ENCODE measurements at places on chromosomes 2 and 18.

DNA sequence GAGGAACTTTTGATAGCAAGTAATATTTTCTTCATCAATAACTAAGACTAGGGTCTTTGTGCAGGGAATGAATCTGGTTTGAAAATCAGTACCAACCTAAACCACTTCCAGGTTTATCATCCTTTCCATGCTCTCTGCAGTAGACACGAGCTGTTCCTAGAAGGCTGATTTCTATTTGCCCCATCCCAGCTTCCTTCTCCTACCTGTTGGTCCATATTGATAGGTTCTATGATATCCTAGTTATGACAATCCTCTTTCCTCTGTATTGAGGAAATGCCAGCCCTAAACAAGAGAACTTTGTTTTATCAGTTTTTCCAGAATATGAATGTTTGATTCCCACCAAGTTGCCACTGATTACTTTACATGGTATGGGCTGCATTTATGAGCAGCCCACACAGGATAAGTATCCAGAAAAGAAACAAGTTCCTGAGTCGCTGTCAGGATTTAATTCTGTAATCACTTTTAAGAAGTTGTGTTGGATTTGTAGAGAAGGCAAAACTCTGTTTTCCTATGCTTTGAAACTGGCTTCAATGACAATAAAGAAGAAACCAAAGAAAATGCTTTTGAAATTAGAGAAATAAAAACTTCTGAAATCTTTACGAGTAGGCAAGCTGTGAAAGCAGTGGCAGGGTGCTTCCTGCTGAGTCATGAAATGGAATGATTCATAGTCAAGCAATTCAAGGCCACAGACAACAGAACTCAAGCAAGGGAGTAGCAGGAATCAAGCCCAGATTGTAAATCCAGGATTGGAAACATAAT, 37.3 kb upstream of the TANK start:
- DNase-seq: no peak

DNA sequence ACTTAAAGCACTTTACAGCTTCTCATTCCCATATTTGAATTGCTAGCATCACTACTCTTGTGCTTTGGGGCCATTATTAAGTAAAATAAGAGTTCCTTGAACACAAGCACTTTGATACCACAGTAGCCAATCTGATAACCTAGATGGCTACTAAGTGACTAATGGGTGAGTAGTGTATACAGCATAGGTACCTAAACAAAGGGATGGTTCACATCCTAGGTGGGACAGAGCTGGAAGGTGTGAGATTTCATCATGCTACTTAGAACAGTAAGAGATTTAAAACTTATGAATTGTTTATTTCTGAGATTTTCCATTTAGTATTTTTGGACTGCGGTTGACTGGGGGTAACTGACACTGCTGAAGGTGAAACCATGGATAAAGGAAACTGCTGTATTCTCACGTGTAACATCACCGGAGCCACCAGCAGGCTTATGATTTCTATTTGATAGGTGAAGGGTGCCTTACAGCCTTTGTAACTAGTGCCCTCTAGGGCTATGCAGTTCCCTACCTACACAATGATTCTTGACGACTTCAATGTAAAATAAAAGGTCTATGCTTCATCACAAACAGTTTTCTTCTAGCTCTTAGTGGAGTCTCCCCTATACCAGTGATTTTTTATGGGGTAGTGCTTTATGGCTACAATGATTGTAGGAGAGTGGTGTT, 22.1 kb upstream of the CRIM1 start:
- DNase-seq: no peak

DNA sequence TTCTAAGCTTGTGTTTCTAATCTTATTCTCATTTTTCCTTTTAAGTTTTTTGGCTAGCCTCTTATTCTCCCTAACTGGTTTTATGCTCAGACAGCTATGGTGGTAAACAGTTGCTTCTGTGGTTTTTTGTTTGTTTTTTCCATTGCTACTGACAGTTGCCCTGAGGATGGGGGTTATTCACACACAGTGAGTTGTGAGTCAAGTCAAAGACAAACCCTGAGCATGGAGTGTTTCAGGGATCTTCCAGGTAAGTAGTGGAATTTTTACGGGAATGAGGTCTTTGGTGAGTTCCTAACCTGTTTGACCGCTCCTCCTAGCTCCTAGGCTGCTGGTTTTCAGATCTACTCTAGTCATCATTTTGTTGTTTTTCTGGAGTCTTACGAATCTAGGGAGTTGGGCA, 162.8 kb downstream of the ZNF407 start:
- no peak for DNase-seq

- DNase-seq: no peak
These were observed 3.9 kb upstream of the DCTN1 start for GRCh38 chr2:74384051-74384450.

DNA sequence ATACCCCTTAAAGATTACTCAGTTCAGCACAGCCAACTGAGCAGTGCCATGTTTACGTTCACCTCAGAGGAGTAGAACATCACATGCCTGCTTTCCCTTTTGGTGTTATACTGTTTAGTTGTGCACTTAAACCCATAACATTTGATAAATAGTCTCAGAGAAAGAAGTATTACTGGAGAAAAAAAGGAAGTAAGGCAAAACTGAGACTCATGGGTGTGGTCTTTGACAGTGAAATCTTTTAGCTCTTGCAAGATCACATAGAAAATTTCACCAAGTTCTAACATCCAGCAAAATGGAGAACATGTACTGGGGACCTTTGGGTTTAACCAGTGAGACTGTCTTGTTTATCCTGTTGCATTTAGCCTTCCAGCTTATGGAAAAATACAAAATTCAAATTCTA, 5.6 kb downstream of the TANK start:
- no peak for DNase-seq

DNA sequence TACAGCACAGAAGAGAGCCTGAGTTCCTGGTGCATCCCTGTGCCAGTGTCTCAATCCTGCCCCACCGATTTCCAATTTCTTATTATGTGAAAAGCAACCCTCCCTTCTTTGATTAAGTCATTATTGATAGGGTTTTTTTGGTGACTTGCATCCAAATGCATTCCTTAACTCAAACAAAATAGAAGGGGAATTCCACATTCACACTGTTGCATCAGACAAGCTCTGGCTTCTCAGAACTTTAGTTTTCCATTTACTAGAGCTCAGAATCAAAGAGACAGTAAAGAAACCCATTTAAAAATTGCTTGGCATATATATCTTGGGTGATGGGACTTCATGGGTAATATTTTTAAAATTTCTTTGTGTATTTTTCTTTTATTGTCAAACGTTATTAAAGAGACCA, 13.8 kb upstream of the TMEM200C start:
- no peak for DNase-seq

GRCh38 chr2:9666306-9666705, 35.5 kb upstream of the YWHAQ start:
- DNase-seq: no peak

- no peak for DNase-seq
These were observed 356.7 kb downstream of the STK39 start for GRCh38 chr2:167890739-167891138.

DNA sequence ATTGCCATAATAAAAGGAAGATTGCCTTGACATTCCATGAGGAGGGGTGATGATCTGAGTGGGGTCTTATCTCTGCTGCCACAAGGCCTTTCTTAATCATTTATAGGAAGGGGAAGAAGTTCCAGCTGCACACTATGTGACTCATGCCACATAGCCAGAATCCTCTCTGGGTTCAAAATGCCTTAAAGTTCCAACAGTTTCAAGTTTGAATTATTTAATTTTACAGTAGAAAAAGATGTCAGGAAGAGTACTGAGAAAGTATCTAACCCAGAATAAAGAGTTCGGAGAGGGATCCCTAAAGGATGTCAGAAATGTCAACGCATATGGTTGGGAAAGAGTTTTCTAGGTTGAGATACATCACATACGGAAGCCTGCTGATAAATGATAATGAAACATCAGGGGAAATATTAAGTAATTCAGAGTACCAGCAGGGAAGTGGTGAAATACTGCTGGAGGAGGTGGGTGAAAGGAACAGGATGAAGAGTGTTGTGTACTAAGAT, 999.9 kb downstream of the TSN start:
- DNase-seq: no peak

DNA sequence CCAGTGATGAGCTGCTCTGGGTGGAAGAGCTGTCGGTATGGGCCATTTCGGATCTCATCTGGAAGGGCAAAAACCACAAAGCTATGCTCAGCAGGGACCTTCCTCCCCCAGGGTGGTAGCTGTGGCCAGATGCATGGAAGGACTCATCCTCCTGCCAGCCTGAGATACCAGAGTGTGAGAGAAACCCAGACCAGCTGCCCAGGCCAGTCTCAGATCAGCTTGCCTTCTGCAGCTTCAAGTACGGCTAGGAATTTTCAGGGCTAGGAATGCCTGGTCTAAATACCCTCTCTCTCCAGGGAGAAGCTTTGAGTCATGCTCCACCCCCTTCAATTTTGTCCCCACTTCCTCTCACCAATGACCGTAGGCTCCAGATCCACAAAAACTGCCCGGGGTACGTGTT, 1.4 kb upstream of the TUBA4B start:
- no peak for DNase-seq

DNA sequence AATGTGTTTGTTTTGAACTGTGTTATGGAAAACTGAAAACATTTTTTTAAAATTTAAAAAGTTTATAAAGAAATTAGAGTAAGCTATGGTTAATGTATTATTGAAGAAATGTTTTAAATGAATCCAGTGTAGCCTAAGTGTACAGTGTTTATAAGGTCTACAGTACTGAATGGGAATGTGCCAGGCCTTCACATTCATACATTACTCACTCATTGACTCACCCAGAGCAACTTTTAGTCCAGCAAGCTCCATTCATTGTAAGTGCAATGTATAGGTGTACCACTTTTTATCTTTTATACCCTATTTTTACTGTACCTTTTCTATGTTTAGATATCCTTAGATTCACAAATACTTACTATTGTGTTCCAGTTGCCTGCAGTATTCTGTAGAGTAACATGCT, 215.1 kb upstream of the THUMPD2 start:
- no peak for DNase-seq

DNA sequence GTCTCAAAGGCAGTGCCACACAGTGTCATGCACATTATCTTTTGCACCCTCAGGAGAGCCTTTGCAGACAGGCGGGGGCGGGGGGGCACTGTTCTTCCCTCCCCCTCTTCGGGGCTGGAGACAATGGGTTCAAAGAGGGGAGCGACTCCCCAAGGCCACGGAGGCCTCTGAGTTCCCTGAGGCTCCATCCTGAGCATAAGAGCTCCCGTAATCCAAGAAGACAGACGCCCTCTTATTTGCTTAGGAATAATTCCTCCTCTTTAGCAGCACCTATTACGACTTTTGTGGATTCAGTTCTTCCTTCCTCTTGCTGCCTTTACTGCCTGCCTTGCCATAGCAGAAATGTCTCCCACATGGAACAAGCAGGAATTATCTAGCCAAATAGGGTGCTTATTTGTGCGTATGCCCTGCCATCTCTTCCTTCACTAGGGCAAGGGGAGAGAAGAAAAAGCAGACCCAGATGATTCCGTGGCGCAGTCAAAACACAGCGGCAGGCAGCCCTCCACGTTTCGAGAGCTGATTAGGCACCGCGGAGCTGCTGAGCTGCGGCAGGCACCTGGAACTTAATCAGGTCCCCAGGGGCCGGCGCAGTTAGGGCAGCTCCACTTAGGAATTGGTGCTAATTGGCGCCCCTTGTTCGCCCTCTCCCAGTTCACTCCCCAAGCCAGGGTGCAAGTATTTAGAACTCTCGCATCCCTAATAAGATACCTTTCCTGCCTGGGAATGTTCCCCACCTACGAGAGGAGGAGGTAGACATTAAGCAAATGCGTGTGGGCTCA, 233.4 kb upstream of the MYT1L start:
- DNase-seq: no peak

DNA sequence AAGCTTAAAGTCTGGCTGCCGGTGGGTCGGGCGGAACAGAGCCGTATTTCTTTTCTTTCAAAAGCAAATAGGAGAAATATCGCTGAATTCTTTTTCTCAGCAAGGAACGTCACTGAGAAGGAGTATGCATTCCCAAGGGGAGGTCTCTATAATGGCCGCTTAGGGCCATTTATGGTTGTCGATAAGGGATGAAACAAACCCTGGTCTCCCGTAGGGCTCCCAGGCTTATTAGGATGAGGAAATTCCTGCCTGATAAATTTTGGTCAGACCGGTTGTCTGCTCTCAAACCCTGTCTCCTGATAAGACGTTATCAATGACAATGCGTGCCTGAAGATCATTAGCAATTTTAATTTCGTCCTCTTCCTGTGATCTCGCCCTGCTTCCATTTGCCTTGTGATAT, 227.7 kb upstream of the ZEB2 start:
- DNase-seq: no peak

DNA sequence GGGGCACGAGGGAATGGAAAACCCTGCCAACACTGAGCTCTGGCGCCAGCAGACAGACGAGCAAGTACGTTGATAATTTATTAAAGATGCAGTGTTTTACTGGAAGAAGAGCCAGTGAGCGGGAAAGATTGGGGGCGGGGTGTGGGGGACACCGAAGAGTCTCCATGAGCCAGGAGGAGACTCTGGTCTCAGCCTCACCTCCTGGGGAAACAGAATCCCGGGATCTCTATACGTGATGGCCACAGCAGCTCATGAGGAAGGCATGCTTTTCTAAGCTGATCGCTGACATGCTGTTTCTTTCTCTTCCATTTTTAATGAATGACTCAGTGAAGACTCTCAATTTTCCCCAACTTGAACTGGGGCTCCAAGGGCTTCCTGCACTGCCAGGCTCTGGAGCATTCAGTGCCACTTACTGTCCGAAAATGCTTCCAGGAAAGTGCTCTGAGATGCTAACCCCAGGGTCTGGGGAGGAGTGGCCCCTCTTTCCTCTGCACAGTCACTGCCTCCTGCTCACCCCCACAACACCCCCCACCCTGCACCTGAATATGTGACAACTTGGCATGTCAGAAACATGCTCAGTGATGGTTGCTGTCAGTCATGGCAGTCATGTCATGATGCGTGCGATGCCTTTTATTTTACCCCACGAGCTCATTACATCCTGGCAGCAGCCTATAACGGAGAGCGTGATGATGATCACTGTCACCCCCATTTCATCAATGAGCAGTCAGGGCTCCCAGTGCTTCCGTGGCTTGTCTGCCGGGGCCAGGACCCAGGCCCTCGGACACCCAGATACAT, 164.2 kb upstream of the CAPN13 start:
- no peak for DNase-seq

- no peak for DNase-seq
These were observed 2.0 kb downstream of the SLC14A2 start for GRCh38 chr18:45617284-45617683.

All from HAP-1 (cell line).